ENCODE measurements at places on chromosomes 5 and 9.

DNA sequence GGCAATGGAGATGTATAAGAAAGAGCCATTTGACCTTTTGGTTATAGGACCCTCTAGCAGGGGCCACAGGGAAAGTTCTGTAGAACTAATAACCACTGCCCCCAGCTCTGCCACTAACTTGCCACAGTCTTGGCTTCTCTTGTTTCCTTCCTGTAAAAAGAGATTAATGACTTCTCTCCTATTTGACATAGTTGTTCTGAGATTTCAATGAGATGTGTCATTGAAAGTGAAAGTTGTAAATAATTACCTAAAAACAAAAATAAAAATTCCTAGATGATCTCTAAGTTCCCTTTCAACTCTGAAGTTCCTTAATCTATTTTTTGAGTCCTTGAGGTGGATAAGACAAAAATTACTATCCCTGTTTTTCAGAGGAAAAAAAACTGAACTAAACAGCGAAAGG is 1.4 kb upstream of the KIF12 start:
- no peak for DNase-seq

DNA sequence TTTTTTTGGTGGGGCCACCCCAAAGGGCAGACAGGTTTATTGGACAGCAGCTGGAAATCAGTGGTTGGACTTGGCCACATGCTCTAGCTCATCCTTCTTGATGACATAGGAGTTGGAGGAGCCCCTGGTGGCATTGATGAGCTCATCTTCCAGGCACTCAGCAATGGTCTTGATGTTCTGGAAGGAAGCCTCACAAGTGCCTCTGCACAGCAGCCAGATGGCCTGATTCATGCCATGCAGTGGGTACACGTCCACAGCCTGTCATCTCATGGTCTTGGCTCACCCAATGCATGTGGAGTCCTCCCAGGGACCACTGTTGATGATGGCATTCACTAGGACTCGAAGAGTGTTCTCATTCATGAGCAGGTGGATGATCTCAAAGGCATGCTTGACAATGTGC is 11.3 kb upstream of the RCL1 start:
- no peak for DNase-seq

DNA sequence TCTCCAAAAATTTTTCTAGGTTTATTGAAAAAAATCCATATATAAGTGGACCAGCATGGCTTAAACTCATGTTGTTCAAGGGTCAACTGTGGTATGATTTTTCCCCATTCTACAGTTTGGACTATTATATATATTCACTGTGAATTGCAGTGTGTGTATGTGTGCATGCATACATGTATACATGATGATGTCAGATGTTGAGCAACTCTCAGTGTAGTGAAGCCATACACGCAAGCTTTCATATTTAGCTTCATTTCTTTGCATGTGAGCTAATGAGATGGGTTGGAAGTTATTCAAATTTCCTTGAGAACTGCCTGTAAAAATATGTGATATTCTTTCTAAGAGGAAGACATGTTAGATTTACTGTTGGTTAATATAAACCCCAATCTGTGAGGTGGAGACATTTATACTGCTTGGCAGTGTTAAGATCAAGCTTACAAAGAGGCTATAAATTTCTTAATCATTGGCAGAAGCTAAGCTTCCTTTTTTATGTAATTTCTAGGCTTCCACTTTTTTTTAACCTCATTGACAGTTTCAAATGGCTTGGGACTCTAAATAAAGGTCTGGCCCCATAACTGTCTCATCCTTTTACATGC is 134.8 kb downstream of the GABRG2 start:
- DNase-seq, result no peak

- DNase-seq, result no peak
Measured at GRCh38 chr9:97561501-97561900, 60.0 kb downstream of the TMOD1 start.

- DNase-seq, result no peak
Measured at GRCh38 chr5:32526810-32527209, 58.5 kb upstream of the SUB1 start.

- DNase-seq, result peak; percentile 97
Measured at GRCh38 chr5:78594610-78595457, 53.7 kb downstream of the LHFPL2 start.

GRCh38 chr5:152288917-152289595 is 116.0 kb downstream of the NMUR2 start:
- DNase-seq, result no peak

DNA sequence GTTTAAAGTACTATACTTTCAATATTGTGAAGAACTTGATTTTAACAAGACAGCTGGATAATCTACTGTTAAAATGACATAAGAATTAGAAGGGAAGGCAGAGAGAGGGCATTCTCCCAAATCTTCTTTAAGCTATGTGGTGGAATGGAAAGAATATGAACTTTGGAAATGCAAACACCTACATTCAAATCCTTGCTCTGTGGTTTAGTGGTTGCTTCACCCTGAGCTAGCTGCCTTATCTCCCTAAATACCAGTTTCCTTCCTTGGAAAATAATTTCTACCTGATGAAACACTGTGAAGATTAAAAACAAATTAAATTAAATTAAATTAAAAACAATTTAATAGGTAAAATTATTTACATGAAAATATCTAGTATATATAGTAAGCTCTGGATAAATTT is 98.5 kb downstream of the GPR21 start:
- DNase-seq, result no peak

- DNase-seq, result no peak
Measured at GRCh38 chr5:82676661-82677060, 398.5 kb upstream of the RPS23 start.

DNA sequence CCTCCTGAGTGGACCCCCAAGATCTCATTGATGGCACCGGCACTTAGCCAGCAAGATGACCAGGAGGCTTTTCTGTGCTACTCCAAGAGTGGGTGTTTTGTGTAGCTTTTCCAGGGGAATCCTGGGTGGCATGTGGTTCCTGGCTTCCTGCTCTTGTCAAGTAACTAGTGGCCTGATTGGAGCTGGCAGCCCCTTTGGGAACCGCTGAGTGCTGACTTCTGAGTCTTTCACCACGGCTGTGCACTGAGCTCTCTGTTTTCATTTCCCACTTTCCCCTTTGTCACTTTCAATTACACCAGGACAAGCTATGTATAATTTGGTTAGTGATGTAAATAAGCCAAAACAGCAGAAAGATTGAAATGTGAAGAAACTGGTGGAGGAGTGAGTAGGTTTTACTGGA is 255.4 kb downstream of the GOLPH3 start:
- no peak for DNase-seq

GRCh38 chr9:37679649-37680402 is 29.1 kb downstream of the FRMPD1 start:
- DNase-seq, result no peak

DNA sequence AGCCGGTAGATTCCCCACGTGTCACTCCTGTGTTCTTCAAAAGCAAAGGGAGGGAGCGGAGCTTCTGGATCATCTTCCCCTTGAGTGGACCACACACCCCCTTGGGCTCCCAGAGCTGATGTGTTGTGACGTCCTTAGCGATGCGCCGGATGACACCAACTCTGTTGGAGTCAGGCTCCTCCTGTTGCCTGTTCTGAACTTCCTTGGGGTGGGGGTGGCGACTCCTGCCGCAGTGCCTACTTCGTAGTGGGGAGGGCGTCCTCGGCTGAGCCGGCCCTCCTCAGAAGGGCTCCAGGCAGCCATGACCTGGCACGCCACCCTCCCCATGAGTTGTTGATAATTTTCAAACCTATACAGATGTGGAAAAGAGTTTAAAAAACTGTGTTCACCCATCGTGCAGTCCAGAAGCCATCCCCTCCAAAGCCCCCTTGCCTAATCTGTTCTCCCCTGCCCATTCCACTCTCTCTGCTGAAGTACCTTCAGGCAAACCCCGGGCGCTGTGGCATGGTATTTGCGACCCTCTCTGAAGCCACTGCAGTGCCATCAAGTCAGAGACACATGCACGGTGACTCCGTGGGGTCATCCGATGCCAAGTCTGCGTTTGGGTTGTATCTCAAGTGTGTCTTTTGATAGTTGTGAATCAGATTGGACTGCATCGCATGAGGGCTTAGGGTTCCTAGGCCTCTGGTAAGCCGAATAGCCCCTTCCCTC is 16.7 kb downstream of the EXOC3 start:
- DNase-seq, result no peak

DNA sequence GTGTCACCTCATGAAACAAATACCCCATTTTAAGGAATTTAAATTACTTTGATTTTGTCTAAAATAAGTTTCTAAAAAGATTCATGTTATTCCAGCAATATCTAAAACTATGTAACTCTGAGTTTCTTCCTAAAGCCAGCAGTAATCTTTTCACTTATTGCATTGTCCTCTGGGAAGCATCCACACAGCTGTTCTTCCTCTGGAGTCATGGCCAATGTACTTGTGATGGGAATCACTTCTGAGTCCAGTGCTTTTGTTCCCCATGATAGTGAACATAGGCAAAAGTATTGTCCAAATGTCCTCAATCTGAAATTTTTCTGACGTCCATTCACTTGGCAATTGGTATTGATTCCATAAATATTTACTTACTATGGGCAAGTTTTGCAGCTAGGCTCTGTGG is 125.0 kb downstream of the STARD4 start:
- DNase-seq, result no peak

DNA sequence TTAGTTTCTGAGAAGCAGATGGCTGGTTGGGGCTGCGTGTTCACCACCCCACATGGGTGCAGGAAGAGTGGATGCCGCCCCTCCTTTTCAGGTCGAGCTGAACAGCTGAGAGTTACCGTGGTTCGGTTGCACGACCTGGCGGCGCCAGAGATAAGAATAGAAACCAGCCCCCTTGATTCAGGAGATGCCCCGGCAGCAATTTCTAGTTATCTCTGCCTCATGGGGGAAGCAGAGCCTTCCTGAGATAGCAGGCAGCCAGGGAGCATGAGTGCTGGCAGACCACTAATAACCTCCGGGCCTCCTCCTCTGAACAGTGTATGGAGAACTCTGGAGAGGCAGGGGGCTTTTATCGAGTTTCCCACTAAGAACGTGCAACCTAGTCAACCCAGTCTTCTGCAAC is 177.8 kb downstream of the NSG2 start:
- DNase-seq, result no peak

- peak; percentile 27 for DNase-seq
Measured at GRCh38 chr9:13568405-13568804, 288.9 kb upstream of the MPDZ start.

GRCh38 chr5:157549283-157549629 is 26.3 kb downstream of the ADAM19 start:
- no peak for DNase-seq

GRCh38 chr5:124519396-124519795 is 227.0 kb downstream of the ZNF608 start:
- DNase-seq, result peak; percentile 86

GRCh38 chr5:56094579-56095361 is 100.0 kb upstream of the IL6ST start:
- no peak for DNase-seq

DNA sequence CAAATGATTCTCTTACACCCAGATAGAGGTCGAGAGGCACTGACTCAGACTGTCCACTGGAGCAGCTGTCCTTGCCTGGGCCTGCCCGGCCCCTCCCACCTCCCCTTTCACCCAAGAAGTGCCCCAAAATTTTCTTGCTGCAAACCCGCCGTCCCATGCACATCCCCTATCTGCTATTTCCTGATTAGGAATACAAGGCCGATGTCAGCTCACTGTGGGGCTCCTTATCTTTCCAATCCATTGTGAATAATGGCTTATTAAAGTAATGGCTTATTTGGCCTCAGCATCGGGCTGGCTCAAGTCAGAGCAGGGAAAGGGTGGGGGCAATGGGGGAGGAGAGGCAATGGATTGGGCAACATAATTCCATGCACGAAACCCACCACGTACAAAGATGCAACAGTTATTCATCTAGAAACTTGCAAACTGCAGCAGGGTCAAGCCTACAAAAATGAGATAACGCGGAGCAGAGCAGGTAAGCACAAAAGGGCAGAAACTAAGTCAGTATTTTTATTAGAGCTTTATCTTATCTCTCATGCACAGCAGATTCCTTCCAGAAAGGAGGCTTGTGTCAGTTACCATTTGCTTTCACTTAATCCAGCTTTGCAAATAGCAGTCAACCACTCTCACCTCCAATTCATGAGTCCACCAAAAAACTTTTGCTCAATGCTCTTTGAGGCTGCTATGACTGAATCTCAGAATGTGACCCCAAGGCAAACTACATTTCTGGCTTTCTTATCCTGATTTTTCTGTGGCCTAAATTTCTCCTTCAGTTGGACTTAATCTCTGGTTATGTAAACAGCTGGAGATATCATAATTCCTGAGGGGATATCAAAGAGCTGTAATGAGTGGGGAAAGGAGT is 138.2 kb upstream of the OSMR start:
- peak; percentile 69 for DNase-seq

- no peak for DNase-seq
Measured at GRCh38 chr9:116179568-116179967, 26.0 kb downstream of the PAPPA start.

- no peak for DNase-seq
Measured at GRCh38 chr5:54307583-54307982, 2.8 kb downstream of the ARL15 start.

GRCh38 chr5:135706474-135706873 is 127.7 kb upstream of the CXCL14 start:
- no peak for DNase-seq
